ENCODE measurements at places on chromosomes 7 and 10. TPM values are rescaled to one million over a fixed set of nuclear protein-coding genes. Genes with fewer than 3 reads are reported as not detected.

Gene SPDYE2
- not detected for total RNA-seq

Gene UPK3BL2
- 26.9 TPM for total RNA-seq

Gene ZCCHC24
- 34.7 TPM for total RNA-seq

Gene GPER1
- 26.0 TPM for total RNA-seq

Gene SPDYE5
- total RNA-seq: not detected

Gene WEE2
- not detected for total RNA-seq

Gene IFIT3
- 117 TPM for total RNA-seq

DNA sequence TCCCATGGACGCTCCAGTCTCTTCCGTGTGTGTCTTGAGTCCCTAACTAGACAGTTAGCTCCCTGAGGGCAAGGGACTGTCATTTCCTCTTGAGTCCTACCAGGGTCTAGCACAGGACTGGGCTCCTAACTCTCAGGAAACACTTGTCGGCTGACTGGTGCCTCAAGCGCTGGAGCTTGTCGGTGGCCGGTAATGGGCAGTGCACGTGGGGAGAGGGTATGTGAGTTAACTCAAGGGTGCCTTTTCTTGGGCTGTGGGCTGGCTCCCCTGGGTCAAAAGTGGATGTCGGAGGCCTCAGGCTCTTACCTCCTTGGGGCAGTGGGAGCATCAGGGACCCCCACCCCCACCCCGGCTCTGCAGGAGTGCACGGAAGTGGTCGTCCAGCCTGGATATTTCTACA is 32.9 kb downstream of the ZNF775 start:
- peaks cover 14% of the 10 kb centered on the region for H3K36me3 ChIP-seq
- no peak for DNase-seq
- peaks cover 3% of the 10 kb centered on the region for H3K4me1 ChIP-seq
- no peak overlapping the region for H3K4me3 ChIP-seq
- H3K27ac ChIP-seq: no peak overlapping the region
- no peaks in the 10 kb centered on the region for H3K27me3 ChIP-seq

DNA sequence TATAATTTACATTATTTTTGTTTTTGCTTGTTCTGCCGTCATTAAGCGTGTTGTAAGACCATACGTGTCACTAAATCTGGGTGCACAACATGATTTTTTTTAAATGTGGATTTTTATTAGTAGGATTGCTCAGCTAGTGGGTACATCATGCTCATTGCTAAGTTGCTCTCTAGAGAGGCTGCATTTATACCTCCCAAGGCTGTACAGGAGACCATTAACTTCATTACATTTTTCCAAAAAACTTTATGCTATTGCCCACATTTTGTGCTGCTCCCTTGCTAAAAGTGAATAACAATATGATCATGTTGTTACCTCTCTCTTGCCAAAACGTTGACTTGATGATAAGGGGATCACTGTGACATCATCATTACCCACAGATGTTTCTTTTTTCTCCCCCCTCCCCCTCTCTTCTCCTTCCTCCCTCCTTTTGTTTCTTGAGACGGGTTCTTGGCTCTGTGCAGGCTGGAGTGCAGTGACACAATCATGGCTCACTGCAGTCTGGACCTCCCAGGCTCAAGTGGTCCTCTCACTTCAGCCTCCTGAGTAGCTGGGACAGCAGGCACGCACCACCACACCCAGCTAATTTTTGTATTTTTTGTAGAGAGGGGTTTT is 65.1 kb downstream of the BMPR1A start:
- H3K27ac ChIP-seq: no peak overlapping the region
- H3K36me3 ChIP-seq: no peaks in the 10 kb centered on the region
- H3K4me1 ChIP-seq: peaks cover 5% of the 10 kb centered on the region

DNA sequence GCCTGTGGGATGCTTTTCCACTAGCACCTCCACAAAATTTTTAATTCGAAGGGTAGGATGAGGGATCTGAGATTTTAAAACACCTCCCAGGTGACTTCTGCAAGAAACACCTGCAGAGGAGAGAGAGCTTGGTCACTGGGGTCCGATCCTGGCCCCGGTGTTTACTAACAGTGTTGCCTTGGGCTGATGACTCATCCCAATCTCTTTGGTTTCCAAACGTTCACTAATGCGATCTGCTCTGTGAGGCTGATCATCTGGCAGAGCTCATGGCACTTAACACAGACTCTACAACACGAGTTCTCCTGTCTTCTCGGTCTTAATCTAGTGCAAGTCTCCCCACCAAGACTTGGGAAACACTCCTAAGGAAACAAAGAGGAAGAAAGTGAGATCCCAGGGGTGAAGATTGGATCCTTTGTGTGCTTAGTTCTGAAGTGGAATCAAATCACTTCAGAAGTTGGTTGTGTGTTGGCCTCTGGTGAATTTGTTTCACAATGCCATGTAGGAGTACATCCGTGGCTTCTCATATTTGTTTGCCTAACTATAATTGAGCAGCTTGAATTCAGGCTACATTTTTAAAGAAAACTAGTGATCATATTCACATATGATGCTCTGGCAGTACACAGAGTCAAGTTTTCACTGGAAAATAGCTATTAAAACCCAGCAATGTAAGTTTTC is 407.9 kb downstream of the NRG3 start:
- no peaks in the 10 kb centered on the region for H3K4me1 ChIP-seq
- H3K27ac ChIP-seq: no peak overlapping the region
- DNase-seq: no peak
- no peaks in the 10 kb centered on the region for H3K36me3 ChIP-seq

DNA sequence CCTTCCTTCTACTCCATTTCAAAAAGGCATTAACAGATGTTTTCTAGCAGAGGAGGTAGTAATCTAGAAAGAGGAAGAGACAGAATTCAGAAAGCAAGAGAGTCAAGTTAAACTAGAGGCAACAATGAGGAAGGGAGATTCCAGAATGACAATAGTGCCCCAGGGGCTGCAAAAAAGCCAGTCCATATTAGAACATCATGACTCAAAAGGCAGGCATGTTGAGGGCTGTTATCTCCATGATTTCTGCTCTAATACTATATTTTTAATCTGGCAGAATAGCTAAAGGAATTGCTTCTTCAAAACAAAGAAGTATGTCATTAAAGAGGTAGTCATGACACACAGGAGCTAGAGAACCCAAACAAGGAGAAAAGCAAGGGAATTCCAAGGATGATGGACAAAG is 599.6 kb downstream of the INHBA start:
- no peak overlapping the region for H3K4me3 ChIP-seq
- H3K27me3 ChIP-seq: no peaks in the 10 kb centered on the region
- H3K27ac ChIP-seq: no peak overlapping the region
- no peak for DNase-seq
- H3K4me1 ChIP-seq: no peaks in the 10 kb centered on the region

DNA sequence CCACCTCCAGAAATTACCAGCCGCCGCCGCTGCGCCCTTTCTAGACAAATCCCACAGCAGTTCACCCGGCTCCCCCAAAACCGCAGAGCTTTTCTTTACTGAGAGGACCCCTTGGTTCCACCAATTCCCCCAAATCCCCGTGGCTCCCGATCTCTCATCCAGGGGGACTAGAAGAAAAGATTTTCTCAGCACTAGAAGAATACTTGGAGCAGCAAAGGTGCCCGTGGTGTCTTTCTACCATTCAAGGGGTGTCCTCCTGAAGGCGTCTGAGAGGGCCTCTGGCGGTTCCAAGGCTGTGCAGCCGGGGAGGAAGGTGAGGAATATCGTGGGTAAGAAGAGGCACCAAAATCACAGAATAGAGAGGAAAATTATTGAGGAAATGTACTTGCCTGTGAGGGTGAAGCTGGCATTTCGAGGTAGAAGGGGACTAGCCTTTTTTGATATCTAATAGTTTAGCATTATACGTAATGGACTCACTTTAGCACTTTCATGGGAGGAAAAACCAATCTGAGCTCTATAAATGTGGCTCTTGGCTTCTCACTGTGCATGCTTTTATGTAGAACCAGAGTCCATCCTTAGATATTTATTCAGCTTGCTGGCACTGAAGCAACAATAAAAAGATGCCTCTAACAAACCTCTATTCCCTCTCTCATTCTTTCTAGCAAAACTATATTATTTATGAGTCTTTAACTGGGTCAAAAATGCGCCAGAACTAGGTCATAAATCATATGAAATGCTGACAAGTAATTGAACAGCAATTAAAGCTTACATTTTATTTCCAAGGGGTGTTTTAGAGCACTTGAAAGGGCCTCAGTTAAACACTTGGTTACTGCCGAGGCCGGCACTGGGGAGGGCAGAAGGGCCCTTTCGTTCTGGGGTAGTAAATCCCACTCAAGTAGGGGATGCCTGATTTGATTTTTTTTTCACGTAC is 13.8 kb upstream of the HOXA2 start:
- no peak for DNase-seq
- H3K36me3 ChIP-seq: no peaks in the 10 kb centered on the region

GRCh38 chr7:94687810-94688209 is 31.9 kb upstream of the SGCE start:
- H3K27ac ChIP-seq: no peak overlapping the region
- H3K4me3 ChIP-seq: no peak overlapping the region
- no peaks in the 10 kb centered on the region for H3K27me3 ChIP-seq
- no peaks in the 10 kb centered on the region for H3K4me1 ChIP-seq

DNA sequence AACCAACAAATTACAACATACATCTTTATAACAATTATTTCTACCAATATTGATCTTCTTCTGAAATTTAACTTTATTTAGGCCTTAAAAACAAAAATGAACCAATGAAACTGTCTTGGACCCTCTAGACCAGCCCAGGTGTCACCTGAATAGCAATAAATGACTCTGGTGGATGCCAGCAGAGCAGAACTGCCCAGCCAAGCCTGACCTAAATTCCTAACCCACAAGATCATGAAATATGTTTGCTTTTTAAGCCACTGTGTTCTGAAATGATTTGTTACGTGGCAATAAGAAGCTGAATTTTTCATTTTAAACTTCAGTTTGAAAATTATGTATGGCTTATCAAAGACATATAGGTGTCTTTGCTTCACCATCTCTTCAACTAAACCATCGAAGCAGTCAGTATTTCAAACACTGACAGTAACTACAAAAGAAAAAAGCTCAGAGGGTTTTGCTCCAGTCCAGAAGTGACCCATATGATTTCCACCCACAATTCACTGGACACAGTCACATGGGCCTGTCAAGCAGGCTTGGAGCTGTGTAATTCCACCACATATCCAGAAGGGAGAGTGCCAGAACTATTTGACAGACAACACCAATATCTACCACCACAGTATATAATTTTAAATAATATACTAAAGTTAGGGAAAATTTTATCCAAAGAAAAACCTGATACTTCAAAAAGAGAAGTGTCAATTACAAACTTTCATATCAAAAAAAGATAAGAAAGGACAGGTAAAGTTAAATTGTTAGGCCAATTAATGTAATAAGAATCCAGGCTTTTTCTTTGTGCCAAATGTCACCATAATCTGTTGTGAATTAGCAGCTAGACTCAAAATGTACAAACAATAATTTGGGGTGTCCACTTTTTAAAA is 94.5 kb downstream of the KMT2C start:
- no peak overlapping the region for H3K4me3 ChIP-seq
- H3K27me3 ChIP-seq: no peaks in the 10 kb centered on the region
- DNase-seq: no peak

- no peaks in the 10 kb centered on the region for H3K36me3 ChIP-seq
- no peak overlapping the region for H3K27ac ChIP-seq
- DNase-seq: no peak
- H3K4me3 ChIP-seq: no peak overlapping the region
Observed at GRCh38 chr10:103548006-103548405, 54.5 kb downstream of the NEURL1 start.

- no peaks in the 10 kb centered on the region for H3K27me3 ChIP-seq
- H3K4me1 ChIP-seq: no peaks in the 10 kb centered on the region
- H3K4me3 ChIP-seq: no peak overlapping the region
- DNase-seq: no peak
- no peak overlapping the region for H3K27ac ChIP-seq
Observed at GRCh38 chr7:37483627-37484026, 35.0 kb upstream of the ELMO1 start.

DNA sequence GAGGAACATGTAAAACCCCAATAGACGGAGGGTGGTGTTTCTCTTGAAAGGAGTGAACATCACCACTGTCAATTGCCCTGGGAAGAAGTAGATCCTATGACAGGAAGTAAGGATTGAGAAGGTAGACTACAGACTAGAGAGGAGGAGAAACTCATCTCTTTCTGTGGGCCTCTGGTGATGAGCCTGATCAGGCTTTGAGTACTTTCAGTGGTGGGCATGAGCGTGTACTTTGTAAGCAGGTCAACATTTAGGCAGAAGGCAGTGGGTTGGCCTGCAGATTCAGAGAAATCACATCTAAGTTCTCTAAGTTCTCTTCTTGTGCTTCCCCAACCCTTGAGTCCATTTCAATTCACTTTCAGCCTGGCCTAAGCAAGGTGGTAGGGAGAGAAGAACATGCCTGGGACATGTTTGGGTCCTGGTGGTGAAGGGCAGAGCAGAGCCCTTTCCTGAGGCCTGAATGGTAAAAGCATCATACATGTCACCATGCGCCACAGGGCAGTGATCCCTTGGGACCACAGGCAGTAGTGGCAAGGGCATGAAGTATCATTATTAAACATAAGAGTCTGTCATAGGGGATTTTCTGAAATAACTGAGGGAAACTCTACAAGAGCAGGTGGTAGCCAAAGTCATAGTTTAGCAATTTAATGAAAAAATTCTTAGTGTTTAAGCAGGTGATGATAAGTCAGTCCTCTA is 56.4 kb upstream of the ANKRD1 start:
- H3K36me3 ChIP-seq: no peaks in the 10 kb centered on the region
- H3K27me3 ChIP-seq: no peaks in the 10 kb centered on the region
- DNase-seq: no peak
- no peaks in the 10 kb centered on the region for H3K4me1 ChIP-seq
- no peak overlapping the region for H3K4me3 ChIP-seq

- H3K27me3 ChIP-seq: no peaks in the 10 kb centered on the region
- H3K36me3 ChIP-seq: no peaks in the 10 kb centered on the region
- no peaks in the 10 kb centered on the region for H3K4me1 ChIP-seq
- H3K27ac ChIP-seq: no peak overlapping the region
- no peak overlapping the region for H3K4me3 ChIP-seq
- DNase-seq: no peak
Observed at GRCh38 chr10:21487416-21488180, 37.9 kb downstream of the SKIDA1 start.

- no peaks in the 10 kb centered on the region for H3K36me3 ChIP-seq
- DNase-seq: no peak
- no peak overlapping the region for H3K4me3 ChIP-seq
- H3K27me3 ChIP-seq: no peaks in the 10 kb centered on the region
- no peaks in the 10 kb centered on the region for H3K4me1 ChIP-seq
Observed at GRCh38 chr10:130479926-130480325, 343.7 kb downstream of the GLRX3 start.

DNA sequence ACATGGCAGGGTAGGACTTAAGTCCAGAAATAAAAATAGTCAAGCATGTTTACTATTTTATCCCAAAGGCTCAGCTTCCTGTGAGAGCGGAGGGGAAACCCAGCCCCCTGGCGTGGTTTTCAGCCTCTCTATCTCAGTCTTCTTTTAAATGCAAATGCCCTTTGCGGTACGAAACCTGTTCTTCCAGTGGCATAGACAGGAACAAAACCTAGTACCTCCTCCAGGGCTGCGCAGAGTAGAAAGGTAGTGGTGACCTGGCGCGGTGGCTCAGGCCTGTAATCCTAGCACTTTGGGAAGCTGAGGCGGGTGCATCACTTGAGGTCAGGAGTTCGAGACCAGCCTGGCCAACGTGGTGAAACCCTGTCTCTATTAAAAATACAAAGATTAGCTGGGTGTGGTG is 181.3 kb upstream of the FOXK1 start:
- no peak overlapping the region for H3K4me3 ChIP-seq
- DNase-seq: no peak
- H3K36me3 ChIP-seq: no peaks in the 10 kb centered on the region
- no peaks in the 10 kb centered on the region for H3K4me1 ChIP-seq

Measured in lower lobe of right lung (tissue), 2 donors.